ENCODE measurements at places on chromosomes 4 and X.

GRCh38 chrX:7254144-7254543, 106.2 kb upstream of the PUDP start:
- no peak for DNase-seq

DNA sequence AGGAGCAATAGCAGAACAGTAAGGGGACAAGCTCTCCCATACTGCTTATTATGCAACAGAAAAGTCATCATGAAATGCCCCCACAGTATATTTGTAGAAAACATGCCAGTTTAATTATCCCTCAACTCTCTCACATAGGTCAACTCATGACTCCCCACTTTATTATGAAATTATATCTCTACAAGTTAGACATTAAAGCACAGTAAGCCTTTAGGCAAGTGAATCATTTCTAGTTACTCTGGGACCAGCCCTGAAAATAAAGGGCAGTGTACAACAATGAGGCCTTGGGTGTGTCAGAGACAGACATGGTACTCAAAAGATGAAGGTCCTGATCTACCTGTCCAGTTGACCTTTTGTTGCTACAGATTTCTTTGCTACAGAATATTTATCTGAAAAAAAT, 191.9 kb downstream of the FBXW7 start:
- no peak for DNase-seq

DNA sequence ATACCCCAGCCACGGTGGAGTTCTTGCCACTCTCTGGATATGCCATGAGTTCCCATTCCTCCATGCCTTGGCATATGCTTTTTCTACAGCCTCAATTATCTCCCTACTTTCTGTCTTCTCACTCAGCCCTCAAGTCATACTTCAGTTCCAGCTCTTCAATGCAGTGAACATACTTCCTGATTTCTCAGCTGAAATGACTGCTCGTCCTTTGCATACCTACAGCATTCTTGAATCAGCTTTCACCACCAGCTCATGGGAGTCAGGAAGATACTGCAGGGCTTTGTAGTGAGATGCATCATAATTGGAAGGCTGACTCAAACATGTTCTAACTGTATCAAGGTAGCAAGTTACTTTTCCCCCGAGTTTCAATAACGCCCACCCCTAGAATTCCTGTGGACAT, 118.4 kb downstream of the APBB2 start:
- DNase-seq, result no peak

GRCh38 chr4:24930151-24930550, 17.3 kb upstream of the CCDC149 start:
- no peak for DNase-seq

DNA sequence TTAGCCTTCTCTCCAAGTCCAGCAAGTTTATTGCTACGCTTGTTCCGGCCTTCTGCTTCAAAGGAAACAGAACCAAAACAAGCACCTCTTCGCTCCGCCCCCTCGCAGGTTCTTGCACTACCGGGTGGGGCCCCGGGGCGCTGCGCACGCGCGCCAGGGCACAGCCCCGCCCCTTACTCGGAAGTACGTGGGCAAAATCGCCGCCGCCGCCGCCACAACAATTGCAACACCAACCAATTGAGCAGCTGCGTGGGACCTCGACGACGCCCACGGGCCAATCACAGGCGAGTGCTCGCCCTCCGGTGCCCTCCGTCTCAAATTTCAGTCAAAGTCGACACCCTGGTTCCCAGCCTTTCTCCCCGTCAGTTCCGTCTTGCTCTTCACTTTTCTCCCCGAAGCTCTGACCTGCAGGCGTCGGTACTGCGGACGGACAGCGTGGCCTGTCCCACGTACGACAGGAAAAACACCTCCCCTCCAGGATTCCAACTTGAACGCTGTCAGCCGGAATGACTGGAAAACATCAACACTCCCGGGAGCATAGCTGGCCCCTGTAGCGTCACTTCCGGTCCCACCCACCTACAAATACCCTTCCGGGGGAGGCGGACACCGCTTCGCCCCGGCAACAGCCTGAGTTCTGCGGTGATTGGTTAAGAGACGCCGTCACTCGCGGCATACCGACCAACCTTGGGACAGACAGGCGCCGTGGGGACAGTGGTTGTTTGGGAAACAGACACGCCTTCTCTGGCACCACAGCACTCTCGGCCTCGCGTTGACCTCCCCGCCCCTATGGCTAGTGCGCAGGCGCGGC, 624 bp upstream of the OTUD5 start:
- peak; percentile 98 for DNase-seq

DNA sequence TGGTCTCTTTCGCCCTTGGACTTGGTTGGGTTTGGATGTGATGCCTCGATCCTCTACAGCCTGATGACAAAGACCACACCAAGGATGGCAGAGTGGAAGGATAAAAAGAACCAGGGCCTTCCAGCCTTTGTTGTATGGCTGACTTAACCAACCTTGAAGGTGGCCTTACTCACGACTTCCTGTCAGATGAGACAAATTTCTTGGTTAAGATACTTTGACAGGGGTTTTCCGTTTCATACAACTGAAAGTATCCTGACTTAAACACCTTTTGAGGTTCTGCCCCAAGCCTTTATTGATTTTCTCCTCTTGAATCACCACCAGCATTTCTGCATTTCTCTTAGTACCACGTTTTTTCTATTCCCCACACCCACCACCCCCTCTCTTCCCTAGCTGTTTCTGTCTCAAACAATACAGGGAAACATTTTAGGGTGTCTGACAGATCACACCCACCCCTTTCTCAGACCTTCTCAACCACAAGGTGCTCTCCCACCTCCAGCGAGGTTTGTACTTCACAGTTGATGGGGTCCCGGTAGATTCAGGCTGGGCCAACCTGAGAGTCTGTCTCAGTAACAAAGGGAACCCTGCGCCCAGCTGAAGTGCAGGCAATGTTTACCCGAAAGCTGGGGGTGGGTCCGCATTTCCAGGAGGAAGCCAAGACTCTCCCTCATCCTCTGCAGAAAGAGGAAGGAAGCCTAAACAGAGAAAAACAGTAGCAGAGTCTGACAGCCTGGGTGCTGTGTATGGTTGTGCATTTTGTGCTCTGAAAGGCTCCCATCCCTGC, 5.0 kb upstream of the TSPAN5 start:
- DNase-seq, result no peak

DNA sequence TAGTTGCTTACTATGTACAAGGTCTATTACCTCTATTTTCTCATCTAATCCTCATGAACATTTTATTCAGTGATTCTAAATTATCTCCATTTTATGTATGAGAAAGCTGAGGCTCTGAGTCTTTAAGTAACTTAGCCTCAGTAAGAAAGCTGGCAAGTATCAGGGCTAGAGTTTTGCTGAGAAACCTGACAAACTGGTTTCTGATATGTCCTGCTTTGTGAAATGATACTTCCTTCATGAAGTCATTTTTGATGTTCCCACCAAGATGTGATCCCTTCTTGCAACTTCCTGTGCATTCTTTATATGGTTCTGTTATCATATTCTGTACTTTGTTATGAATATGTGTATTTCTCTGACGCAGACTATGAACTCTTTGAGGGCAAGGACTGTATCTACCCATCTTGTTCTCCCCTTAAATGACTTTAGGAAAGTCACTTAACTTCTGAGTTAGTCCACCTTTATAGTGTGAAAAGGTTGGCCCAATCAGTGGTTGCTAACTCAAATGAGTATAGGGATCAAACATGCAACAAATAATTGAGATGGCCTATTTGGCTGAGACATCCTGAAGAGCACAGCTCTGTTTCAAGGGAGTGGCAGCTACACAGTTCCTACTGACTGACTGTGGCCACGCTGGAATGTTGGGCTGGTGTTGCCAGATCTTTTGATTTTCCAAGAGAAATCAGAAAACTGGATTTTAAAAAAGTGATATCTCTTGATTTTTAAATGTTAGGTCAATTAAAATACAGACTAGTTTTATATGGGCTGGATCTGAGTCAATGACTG, 127.9 kb upstream of the AMOT start:
- no peak for DNase-seq

GRCh38 chrX:134460862-134461220, 876 bp downstream of the HPRT1 start:
- DNase-seq, result no peak

DNA sequence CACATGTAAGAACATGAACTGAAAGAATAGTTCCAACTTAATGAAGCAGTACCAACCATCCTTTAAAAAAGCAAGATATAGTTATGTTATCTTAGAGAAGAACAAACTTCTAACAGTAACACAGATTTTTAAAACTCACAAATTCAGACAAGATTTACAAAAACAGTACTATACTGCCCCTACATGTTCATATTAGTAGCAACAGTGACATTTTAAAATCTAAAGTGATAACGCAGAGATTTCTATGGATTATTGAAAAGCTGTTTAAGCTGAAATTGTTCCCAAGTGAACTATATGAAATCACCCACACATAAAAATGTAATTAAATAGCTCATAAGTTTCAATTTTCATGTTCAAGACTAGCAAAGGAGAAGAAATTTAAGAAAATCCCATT, 166.0 kb downstream of the FBXW7 start:
- no peak for DNase-seq

- DNase-seq, result no peak
Measured at GRCh38 chrX:37993837-37994619, 12.3 kb upstream of the SYTL5 start.

GRCh38 chr4:141713771-141714445, 77.5 kb downstream of the IL15 start:
- no peak for DNase-seq

DNA sequence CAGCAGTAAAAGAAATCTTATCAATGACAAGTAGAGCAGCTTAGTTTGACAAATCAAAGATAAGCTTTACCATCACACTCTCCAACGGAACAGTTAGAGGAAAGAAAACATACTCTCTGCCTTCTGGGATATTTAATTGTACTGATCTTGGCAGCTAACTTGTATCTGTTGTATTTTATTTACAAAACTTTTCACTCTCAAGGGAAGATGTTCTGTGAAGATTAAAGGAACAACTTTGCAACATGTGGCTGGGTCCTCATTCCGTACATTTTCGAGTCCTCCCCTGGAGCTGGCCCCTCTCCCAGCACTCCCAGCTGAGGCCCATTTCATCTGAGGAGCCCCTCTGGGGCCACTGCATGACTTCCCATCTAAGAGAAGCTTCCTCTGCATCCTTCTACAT, 74.4 kb downstream of the RPS3A start:
- DNase-seq, result no peak

GRCh38 chrX:104270916-104271512, 16.3 kb upstream of the ESX1 start:
- DNase-seq, result no peak

GRCh38 chr4:3412257-3413020, 29.3 kb upstream of the HGFAC start:
- no peak for DNase-seq

- no peak for DNase-seq
Measured at GRCh38 chr4:101695176-101695575, 95.4 kb upstream of the BANK1 start.

GRCh38 chrX:45602151-45602550, 401.5 kb upstream of the DIPK2B start:
- DNase-seq, result no peak

GRCh38 chr4:77010841-77011354, 61.3 kb downstream of the SEPTIN11 start:
- DNase-seq, result no peak

DNA sequence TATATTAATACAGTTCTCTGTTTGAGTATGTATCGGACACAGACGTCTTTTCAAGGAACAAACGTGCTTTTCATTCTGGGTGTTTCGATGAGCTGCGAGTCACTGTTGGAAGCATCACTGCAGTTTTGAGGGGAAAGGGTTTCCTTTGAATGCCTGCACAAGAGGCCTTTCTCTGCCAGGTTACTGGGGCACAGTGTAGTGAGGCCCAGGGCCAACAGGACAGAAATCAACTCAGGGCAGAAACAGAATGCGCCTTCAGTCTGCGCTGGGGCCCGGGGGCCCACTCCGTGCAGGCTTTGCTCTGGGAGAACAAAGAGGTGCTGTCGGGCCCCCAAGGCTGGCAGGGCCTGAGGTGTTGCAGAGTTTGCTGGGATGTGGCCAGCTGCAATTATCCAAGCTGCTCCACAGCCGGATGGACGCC, 2.3 kb upstream of the PPP2R3B start:
- DNase-seq, result no peak

DNA sequence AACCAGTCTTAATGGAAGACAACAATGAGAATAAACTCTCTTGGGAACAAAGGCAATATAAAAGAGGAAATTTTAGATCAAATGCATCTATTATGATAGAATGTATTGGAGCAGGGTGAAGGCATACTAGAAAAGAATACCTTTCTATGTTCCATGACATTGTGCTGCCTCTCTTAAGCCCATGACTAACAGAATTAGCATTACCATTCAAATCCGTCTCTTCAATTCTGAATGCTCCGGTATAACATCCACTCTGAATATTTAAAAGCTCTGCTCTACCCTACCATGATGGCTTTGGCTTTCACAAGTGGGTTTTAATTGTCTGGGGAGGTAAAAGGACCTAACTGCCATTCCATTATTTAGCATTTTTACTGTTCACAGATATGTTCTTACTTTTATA, 1878.4 kb downstream of the ARAP2 start:
- DNase-seq, result no peak

DNA sequence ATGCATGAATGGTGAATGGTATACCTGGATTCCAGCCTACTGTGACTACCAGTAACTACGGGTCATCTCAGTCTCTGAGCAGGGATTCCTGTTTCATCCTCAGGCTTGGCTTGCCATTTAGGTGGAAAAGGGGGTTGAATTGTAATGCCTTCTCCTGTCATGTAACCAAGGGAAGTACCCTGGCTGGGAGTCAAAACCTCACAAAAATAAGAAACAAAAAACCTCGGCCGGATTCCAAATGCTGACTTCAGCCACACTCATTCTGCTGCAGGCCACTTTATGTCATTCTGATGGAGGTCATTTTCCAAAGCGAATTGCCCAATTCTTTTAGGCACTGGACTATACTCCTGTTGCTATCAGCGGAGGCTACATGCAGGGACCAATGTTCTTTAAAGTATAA, 324.7 kb downstream of the LDB2 start:
- no peak for DNase-seq

- no peak for DNase-seq
Measured at GRCh38 chrX:17095161-17095560, 148.7 kb downstream of the REPS2 start.

GRCh38 chrX:13239272-13239671, 80.6 kb downstream of the ATXN3L start:
- DNase-seq, result no peak

- no peak for DNase-seq
Measured at GRCh38 chrX:81959964-81960363, 758.1 kb downstream of the SH3BGRL start.

GRCh38 chrX:7068939-7069367, 78.6 kb upstream of the STS start:
- no peak for DNase-seq

- DNase-seq, result no peak
Measured at GRCh38 chrX:47446431-47446830, 36.6 kb downstream of the ZNF41 start.

GRCh38 chr4:169068423-169068822, 58.4 kb upstream of the CBR4 start:
- DNase-seq, result no peak

GRCh38 chr4:87360338-87360935, 30.6 kb downstream of the HSD17B11 start:
- no peak for DNase-seq

DNA sequence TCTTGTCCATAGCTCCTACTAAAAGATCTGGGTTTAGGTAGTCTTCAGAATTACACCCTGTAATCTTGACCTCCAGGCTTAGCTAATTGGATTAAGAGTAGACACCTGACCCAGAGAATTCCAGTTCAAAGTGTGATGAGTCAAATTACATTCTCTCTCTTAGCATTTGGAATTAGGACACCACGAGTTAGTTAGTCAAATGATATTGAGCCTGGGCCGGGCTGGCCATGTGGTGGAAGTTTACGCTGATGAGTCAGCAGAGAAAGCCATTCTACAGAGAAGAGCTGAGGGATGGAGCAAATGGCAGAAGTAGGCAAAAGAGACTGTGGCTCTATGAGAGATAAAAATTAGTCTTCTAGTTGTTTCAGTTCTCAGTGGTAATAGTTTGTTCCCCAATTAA, 31.1 kb downstream of the CEP44 start:
- no peak for DNase-seq

All from vagina (tissue), 2 donors.